ENCODE measurements at places on chromosomes 2 and 18.

DNA sequence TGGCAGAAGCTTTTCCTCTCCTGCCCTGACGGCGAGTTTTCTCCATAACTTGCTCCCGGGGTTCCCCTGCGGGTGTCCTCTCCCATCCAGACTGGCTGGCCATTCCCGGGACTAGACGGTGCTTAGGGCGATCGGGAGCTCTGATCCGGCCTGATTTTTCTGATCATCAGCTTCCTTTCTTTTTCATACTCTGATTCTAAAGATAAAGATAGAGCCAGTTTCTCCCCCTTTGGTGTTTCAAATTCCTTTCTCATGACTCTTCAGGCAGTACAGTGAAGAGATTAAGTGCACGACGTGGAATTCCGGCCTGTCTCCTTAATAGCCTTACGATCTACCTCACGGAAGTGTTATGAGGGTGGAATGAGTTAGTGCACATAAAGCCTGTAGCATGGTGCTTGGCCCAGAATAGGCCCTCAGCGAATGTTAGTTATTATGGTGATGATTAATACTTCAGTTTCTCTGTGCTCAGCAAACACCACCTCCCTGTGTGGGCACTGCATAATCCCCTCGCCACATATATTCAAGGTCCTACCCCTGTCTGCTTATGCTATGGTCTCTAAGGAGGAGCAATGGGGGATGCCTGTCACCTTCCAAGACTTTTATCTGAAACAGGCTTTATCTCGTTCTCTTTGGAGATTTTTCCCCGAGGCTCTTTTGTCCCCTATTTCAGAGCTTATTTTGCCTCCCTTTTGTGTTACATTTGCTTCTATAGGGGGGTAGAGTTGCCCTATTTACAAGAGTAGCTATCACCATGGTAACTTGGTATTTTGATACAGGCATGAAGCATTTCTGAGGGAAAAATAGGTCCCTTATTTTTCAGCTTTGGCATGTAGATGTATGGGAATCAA lies 254.8 kb downstream of the CDH2 start:
- no peak for DNase-seq

DNA sequence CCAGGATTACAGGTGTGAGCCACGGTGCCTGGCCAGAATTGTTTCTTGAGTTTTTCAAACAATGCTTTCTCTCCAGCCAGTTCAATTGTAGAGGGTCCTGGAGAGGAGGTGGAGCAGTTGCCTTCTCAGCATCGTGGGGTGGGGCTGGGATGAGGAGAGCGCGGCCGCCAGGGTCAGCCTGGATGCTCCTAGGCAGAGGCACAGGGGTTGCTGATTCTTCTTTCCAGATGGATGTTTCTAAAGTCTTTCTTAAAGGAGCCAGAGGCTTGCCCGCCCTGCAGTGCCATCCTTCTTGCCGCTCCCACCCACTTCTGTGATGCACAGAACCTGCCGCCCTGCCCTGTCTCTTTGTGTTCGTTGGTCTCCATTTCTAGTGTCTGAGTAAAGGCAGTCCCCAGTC lies 61.1 kb downstream of the AGAP1 start:
- DNase-seq, result no peak

DNA sequence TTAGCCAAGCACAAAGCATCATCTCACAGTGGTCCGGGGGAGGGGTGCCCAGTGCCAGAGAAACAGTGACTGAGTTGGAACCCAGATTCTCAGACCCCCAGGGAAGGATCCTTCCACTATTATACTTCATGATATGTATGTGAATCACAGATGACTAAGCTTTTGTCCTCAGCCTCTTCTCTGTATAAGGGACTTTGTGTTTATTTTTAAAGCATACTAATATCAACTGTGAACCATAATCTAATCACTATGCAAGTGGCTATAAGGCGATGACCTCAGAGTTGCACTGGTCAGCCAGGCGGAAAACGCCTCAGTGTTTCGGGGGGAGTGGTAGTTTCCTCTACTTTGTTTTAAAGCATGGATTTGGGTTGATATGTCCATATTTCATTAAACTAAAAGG lies 160.4 kb upstream of the TMEM200C start:
- no peak for DNase-seq

DNA sequence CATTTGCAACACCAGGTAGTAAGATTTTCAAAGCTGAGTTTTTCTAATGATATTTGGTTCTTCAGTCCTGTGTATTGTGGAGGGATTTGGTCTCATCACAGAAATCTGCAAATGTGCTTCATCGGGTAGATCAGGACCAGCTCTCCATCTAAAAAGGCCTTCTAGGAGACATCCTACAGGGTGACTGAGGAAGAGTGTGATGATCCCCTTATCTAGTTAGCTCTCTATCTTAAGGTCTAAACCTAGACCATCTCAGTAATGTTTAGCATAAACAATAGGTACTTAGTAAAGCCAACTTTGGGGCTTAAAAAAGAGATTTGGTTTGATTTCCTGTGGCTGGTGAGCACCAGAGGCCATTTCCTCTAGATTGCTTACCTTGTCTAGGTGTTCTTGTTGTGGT lies 145.2 kb downstream of the PRPF40A start:
- no peak for DNase-seq

Measured in stimulated activated CD8-positive, alpha-beta memory T cell treated with anti-CD3 and anti-CD28 coated beads, Interleukin-7, amount 100 ng/mL, for 48 hours (primary cell).